Stimulated activated CD4-positive, alpha-beta T cell treated with anti-CD3 and anti-CD28 coated beads, TNF-alpha, amount 100 ng/mL, for 4 hours (primary cell): ENCODE measurements at places on chromosomes 11 and 22.

DNA sequence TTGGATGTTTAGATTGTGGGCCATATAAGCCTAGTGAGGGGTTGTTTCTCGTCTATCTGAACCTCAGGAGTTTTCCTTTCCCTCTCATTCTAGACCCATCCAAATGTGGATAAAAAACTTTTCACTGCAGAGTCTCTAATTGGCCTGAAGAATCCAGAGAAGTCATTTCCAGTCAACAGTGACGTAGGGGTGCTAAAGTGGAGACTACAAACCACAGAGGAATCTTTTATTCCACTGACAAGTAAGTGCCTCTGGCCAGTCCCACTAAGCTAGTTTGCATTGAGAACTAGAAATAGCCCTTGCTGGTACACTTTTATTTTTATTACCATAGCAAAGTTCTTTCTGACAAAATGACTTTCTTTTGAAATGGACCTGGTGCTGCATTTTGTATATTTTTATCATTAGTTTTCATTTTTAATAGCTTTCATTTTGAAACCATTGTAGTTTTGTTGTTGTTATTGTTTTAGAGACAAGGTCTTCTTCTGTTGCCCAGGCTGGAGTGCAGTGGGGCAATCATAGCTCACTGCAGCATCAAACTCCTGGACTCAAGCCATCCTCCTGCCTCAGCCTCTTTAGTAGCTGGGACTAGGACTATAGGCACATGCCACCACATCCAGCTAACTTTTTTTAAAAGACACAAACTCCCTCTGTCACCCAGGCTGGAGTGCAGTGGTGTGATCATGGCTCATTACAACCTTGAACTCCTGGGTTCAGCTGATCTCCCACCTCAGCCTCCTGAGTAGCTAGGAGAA lies 14.6 kb upstream of the PHLDB1 start:
- no peak for DNase-seq

GRCh38 chr11:117814766-117815261 lies 9.7 kb downstream of the FXYD2 start:
- peak; percentile 67 for DNase-seq

- DNase-seq, result no peak
Observed at GRCh38 chr22:26169315-26170111, at the start of gene SEZ6L. Gene SEZ6L, plus strand, starts transcription at chr22:26169462. Its CDS starts 208 bp downstream, at chr22:26169670.

DNA sequence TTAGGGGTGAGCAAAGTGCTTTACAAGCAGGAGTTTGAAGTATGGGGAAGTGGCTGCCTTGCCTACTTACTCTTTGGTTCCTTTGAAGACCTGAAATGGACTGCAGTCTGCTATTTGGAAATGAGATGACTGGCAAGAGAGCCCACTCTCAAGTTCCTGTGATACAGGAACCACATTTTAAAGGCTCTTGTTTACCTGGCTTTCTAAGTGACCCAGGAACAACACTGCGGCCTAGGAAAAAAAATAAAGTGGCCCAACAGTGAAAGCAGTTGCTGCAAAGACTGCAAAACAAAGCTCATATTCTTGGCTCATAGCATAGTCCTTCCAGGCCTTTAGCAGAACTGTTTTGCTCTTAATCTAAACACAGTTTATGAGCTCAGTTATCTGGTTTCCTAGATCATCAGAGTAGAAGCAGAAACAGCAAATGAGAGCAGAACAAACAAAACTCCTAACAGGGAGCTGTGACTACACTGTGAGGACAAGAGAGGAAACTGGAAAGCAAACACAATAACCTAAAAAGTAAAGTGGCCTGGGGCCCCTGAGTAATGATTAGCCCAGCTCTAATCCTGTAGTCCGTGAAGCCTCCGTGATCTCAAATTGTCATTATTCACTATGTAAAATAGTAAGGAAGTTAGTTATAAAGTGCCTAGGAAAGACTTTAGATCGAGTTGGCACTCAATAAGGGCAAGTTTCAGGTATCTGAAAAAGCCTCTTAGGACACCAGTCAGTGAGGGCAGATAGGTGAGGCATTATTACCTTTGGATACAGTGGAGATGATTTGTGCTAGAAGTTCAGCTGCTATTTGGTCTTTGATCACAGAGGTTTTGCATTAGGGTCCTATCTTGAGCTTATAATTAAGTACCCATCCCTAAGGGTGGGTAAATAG lies 11.5 kb downstream of the CCDC117 start:
- DNase-seq, result no peak

- DNase-seq, result no peak
Observed at GRCh38 chr11:123314972-123315371, 115.1 kb upstream of the GRAMD1B start.

DNA sequence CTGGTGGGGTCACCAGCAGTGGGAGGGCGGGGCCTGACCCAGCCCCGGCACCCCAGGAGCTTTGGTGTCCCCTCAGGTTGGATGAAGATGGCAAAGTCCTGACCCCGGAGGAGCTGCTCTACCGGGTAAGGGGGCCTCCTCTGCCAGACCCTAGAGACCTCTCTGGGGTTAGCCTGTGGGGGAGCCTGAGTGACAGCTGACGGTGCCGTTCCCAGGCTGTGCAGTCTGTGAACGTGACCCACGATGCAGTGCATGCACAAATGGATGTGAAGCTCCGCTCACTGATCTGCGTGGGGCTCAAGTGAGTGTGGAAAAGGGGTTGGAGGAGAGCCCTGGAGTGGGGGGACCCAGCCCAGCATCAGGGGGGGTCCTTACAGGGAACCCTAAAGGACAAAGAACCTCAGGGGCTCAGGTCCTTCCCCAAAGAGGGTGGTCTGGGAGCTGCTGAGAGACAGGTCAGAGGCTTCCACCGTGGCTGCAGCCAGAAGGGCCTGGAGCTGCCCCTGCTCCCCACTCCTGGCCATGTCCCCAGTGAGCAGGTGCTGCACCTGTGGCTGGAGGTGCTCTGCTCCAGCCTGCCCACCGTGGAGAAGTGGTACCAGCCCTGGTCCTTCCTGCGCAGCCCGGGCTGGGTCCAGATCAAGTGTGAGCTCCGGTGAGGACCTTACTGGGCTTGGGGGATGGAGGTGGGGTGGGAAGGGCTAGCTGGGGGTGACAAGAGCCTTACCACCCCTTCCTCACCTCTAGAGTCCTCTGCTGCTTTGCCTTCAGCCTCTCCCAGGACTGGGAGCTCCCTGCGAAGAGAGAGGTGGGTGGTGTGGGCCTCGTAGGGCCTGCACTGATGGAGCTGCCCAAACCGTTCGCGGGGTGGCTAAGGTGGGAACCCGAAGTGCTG lies 38.6 kb downstream of the SGSM3 start:
- DNase-seq, result no peak

- DNase-seq, result no peak
Observed at GRCh38 chr11:105137286-105137685, 2.3 kb downstream of the CARD18 start.

GRCh38 chr11:22711071-22711770 lies 44.8 kb downstream of the GAS2 start:
- DNase-seq, result no peak

GRCh38 chr22:47299863-47300697 lies 537.6 kb downstream of the TBC1D22A start:
- no peak for DNase-seq

GRCh38 chr11:112534208-112534607 lies 273.5 kb upstream of the PLET1 start:
- no peak for DNase-seq

DNA sequence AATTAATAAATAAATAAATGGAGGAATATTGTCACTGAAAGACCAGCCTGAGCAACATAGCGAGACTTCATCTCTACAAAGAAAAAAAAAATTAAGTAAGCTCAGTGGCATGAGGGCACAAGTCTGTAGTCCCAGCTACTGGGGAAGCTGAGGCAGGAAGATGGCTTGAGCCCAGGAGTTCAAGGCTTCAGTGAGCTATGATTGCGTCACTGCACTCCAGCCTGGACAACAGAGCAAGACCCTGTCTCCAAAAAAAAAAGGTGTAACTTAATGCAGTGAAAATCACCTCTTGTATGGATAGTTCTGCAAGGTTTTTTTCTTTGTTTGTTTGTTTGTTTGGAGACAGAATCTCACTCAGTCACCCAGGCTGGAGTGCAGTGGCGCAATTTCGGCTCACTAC lies 4.6 kb upstream of the SYNGR1 start:
- DNase-seq, result no peak

- no peak for DNase-seq
Observed at GRCh38 chr11:93528252-93528651, 14.9 kb downstream of the SMCO4 start.

GRCh38 chr11:64060861-64061444 lies 25.2 kb downstream of the FLRT1 start:
- DNase-seq, result peak; percentile 32

GRCh38 chr22:49959782-49960158 lies 802 bp upstream of the PIM3 start:
- DNase-seq, result no peak

- no peak for DNase-seq
Observed at GRCh38 chr11:22711880-22712279, 45.5 kb downstream of the GAS2 start.

DNA sequence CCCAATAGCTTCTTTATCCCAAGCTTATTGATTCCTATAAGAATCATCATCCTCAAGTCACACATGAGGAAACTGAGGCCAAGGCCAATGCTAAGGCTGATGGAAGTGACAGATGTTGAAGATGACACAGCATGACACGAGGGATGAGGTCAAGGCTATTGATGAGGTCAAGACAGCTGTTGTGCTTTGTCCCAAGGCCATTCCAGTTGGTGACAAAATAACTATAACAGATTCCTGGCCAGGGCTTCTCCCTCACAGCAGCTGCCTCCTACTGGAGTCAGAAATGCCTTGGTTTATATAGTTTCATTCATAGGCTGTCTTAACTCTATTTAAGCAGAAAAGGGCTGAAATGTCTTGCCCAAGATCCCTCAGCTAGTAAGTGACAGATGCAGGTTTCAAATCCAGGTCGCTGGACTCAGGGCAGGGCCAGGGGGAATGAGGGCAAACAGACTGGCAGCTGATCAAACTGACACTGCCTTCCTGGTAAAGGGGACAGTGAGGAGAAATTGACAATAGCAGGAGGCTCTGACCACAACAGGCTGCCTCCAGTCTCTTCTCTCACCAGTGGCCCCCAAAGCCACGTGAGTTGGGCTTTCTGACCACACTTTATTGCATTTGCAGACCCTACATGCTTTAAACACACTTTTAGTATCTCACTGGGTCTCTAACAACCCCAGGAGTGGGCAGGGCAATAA lies 16.5 kb downstream of the MIF start:
- no peak for DNase-seq

DNA sequence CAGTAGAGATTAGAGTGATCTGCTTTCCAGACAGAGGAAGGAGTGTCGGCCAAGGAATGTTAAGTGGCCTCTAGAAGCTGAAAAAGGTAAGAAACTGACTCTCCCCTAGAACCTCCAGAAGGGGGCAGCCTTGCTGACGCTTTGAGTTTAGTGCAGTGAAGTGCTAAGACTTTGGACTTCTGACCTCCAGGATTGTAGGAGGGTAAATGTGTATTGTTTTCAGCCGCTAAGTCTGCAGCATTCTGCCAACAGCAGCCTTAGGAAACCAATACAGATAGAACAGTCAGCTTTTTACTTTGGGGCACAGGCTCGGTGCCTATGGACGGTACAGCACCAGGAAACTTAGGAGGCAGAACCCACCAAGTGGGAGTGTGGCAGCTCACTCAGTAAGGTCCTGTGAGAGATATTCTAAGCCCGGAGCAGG lies 3.6 kb upstream of the TBC1D22A start:
- no peak for DNase-seq

GRCh38 chr11:64285885-64286800 lies 495 bp downstream of the GPR137 start:
- no peak for DNase-seq

GRCh38 chr11:131064373-131064991 lies 148.2 kb upstream of the SNX19 start:
- DNase-seq, result no peak

- no peak for DNase-seq
Observed at GRCh38 chr22:17739196-17739975, 34.9 kb downstream of the BID start.

GRCh38 chr22:22753526-22754267 lies 109.3 kb downstream of the GGTLC2 start:
- DNase-seq, result peak; percentile 59

- no peak for DNase-seq
Observed at GRCh38 chr22:32712644-32713355, 88.7 kb upstream of the TIMP3 start.

DNA sequence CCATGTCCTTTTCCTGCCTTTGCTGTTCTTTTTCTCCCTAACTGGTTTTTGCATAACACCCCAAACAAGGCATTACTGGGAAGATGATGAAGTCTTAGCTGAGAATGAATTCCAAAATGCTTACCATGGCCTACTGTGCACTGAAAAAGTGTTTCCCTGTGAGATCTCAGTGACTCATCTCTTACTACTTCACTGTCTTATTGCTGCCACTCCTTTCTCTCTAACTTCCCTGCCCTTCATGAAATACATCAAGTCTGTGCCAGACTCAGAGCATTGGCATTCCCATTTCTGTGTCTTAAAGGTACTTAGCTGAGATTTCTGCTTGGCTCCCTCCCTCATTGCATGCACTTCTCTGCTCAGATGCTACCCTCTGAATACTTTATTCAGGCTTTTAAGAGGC lies 49.1 kb upstream of the MUC15 start:
- DNase-seq, result no peak

DNA sequence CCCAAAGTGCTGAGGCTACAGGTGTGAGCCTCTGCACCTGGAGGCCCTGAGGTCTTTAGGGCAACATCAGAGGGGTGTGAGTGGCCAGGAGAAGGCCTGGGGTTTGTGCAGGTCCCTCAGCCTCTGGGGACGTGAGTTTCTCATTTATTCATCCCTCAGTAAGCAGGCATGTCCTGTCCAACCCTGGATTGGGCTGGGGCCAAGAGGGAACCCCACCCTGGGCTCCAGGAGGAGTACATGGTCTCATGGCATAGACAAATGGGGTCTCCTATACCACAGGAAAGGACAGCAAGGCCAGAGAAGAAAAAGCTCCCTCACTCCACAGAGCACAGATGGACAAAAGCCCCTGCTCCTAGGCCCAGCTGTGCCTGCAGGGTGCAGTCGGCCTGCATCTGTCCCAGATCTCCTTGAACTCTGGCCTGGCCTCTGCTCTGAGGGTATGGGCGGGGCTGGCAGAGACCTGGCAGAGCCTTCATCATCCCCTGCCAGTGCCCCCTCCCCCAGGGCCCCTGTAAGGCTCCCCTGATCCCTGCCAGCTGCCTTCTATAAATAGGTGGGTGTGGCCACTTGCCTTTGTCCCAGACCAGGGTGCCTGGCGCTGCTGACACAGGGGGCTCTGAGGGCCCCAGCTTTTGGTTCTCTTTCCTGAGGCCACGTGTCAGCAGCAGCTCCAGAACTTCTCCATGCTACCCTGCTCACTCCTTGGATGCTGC lies 34.6 kb downstream of the A4GALT start:
- DNase-seq, result no peak

GRCh38 chr22:19483481-19484244 lies 3.9 kb downstream of the CDC45 start:
- no peak for DNase-seq

DNA sequence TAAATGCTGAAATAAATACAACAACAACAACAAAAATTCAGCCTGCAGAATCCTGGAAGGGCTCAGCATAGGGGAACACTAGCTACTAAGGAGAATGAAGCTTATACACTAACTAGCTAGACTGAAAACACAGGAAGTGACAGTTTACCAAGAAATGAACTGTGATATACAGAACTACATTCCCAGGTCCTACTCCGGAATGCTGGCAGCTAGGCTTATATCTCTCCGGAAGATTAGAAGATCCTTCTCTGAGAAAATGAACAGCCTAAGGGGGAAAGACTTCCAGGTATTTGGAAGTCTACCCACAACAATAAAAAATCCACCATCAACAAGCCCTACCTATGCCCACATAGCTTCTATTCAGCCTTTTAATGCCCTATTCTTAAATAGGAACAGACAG lies 31.0 kb downstream of the CCDC34 start:
- DNase-seq, result no peak

- DNase-seq, result no peak
Observed at GRCh38 chr11:15159085-15159484, 44.4 kb downstream of the INSC start.

GRCh38 chr11:109426442-109427240 lies 4.7 kb downstream of the C11orf87 start:
- no peak for DNase-seq
